ENCODE measurements at places on chromosomes 2 and 18. TPM values are rescaled to one million over a fixed set of nuclear protein-coding genes. Genes with fewer than 3 reads are reported as not detected.

- no peak overlapping the region for H3K4me3 ChIP-seq
- H3K4me1 ChIP-seq: peaks cover 5% of the 10 kb centered on the region
Measured at GRCh38 chr2:17958466-17959092, 80.1 kb downstream of the KCNS3 start.

- DNase-seq: no peak
- H3K27ac ChIP-seq: no peak overlapping the region
- H3K4me3 ChIP-seq: no peak overlapping the region
- H3K27me3 ChIP-seq: peaks cover 38% of the 10 kb centered on the region
- H3K36me3 ChIP-seq: no peaks in the 10 kb centered on the region
Measured at GRCh38 chr2:45180779-45181178, 171.5 kb upstream of the SIX2 start.

DNA sequence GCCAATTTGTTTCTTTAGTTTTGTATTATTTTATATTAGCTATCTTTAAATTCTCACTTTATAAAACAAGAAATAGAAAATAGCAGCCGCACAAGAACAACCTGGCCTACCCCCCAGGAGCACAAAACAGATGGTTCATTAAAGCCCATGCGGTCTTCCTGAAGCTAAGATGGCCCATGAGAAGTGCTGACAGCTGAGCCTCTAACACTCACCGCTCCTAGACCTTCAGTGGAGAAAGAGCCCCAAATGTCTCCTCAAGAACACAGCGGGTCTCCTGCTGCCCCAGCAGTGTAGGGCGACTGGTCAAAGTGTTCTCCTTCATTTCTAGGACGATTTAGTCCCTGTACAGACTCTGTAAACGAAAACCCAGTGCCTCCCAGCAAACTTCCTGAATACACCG is 45.1 kb downstream of the LPIN2 start:
- DNase-seq: no peak
- peaks cover 53% of the 10 kb centered on the region for H3K4me1 ChIP-seq
- H3K4me3 ChIP-seq: no peak overlapping the region
- no peaks in the 10 kb centered on the region for H3K27me3 ChIP-seq
- peaks cover 4% of the 10 kb centered on the region for H3K36me3 ChIP-seq
- no peak overlapping the region for H3K27ac ChIP-seq

- DNase-seq: no peak
- no peak overlapping the region for H3K4me3 ChIP-seq
- no peak overlapping the region for H3K27ac ChIP-seq
- H3K36me3 ChIP-seq: no peaks in the 10 kb centered on the region
Measured at GRCh38 chr2:224372641-224373040, 29.3 kb downstream of the FAM124B start.

CFAP65 gene
- total RNA-seq: 2.1 TPM

DNAJC5G gene
- not detected for total RNA-seq

All from type B pancreatic cell (in vitro differentiated cells).